ENCODE measurements at places on chromosomes 12 and 14. TPM values are rescaled to one million over a fixed set of nuclear protein-coding genes. Genes with fewer than 3 reads are reported as not detected.

DNAJC22 gene
- total RNA-seq, result 24.0 TPM

OTX2 gene
- not detected for total RNA-seq

FAM181A gene
- total RNA-seq, result not detected

CCDC177 gene
- total RNA-seq, result not detected

CLEC2A gene
- not detected for total RNA-seq
